ENCODE measurements at places on chromosomes 7 and 10.
A peak's percentile ranks its signal among the peaks of the same experiment; 100 is the strongest.

DNA sequence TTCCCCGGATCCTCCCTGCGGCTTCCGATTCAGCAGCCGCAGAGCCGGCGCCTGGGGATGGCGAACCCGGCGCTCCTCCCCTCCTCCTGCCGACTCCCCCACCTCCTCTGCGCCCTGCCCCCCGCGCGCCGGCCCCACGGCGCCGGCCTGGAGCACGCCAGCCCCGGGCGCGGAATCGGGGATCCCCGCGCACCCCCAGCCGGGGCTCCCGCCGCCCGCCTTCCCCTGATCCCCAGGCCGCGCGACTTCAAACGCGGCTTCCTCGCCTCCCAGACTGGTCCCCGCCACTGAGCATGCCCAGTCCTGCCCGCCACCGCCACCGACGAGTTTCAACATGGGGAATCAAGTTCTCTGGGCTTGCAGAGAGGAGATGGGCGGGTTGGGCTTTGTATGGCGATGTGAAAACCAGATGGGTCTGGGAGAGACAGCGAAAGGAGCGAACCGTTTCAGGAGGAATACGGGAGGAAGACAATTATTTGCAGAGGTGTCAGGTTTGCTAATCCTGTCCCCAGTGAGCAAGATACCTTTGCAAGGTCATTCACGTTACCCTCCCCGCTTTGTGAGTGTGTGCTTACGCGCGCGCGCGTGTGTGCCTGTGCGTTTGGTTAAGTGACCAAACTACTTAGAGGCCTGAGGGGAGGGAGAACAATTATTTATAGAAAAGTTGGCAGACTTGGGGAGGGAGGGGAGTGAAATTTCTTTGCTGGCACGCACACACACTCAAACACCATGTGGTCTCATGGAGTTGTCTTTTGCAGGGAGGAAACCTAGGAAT is at the start of gene PANK1:
TSS of gene PANK1 (minus strand) at position 276 of the 775 bp plus-strand sequence. CDS start 351 bp downstream, outside the sequence.
- peak; percentile 93 for DNase-seq

DNA sequence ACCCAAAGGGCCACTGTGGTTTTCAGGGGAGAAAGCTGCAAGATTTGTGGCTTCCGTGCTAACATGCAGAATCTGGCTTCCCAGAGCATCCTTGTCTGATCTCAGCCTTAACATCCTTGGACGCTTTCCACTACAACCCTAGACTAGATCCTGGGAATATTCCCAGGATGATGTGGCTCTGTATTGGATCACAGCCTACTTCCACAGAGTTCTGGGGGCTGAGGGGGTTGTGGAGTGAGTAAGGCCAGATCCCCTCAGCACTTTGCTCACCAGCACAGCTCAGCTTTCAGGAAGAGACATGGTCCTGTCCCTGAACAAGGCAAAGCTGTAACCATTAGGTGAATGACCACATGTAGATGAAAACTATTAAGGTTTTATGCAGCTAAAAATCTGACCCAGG is 241.3 kb upstream of the MYO3A start:
- DNase-seq: no peak

DNA sequence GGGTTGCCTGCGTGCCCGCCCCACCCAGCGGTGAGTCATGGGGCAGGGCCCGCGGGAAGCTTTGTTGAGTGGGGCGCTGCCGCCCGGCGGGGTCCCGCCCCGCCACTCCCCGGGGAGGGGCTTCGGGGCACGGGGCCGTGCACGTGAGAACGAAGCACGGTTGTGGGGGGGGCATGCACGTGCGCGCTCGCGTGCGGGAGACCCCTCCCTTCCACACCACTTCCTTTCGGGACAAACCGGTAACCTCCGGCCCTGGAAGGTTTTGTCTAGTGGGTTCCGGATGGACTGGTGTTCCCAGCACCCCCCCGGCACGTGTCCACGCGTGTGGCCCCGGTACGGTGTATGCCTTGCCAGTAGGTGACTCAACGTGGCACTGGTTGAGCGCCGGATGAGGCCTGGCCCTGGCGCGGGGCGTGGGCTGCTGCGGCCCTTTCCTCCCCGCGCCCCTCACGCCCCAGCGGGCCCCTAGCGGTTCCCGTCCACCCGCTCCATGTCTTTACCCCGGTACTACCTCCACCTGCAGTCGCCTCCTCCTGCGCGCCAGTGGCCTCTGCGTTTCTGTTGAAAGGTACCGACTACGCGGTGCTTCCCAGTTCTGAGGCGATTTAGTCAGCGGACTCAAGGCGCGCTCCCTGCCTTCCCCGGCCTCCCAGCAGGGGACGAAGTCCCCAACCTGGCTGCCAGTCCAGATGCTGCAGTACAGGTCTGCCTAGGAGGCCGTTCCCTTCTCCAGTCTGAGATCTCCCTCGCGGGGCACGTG is 3.1 kb downstream of the ADIRF start:
- DNase-seq: peak; percentile 79

DNA sequence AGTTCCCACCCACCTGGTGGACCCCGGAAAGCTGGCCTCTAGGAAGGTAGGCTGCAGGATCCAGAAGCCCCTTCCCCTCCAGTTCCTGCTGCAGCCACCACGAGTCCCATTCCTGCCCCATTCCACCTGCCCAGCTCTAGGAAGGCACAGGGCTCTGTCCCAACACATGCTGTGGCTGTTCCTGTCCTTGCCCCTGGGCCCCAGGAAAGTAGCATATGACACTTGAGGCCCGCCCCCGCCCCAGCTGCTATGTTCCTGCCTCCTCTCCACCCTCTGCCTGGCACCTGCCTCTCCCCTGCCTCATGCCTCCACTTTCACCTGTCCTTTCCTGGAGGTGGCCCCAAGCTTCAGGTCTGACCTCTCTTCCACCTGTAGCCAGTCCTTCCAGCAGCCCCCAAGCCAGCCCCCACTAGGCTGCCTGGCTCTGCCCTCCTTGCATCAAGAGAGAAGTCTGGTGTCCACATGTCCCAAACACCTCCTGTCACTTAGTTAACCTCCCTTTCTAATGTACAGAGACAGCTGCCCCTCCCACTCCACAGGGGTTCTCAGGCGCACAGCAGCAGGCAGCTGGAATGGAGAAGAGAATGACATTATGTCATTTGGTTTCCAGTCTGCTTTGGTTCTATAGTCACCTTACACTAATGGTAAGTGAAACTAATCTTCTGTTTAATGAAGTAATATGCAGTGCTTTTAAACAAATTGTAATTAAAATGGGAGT is 22.7 kb downstream of the YKT6 start:
- no peak for DNase-seq

DNA sequence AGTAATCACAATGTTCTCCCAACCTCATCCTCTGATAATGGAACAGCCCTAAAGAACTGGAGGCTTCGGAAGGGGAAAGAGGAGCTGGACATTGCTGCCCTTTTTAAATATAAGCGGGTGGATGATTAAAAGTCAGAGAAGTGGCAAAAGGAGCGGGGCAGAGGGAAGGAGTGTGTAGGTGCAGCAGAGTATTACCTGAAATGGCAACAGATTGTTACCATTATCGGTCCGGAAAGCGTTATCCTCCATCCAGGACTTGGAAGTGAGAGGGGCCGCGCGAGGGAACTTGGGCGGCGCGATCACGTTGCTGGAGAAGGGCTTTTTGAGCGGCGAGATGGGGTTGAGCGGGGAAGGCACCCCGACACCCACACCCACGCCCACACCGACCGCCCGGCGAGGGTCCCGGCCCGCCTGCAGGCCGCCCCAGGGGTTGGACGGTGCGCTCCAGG is 51.7 kb downstream of the CPEB3 start:
- no peak for DNase-seq

- no peak for DNase-seq
Observed at GRCh38 chr10:35545878-35546590, 59.1 kb upstream of the GJD4 start.

DNA sequence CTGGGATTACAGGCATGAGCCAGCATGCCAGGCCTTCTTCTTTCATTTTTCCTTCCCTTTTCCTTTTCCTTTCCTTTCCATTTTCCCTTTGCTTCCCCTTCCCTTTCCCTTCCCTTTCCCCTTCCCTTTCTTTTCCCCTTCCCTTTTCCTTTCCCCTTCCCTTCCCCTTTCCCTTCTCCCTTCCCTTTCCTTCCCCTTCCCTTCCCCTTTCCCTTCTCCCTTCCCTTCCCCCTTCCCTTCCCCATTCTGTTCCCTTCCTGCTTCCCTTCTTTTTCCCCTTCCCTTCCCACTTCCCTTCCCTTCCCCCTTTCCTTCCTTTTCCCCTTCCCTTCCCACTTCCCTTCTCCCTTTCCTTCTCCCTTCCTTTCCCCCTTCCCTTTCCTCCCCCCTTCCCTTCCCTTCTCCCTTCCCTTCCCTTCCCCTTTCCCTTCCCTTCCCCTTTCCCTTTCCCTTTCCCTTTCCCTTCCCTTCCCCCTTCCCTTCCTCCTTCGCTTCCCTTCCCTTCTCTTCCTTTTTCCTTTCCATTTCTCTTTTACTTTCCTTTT is 712.2 kb upstream of the POM121L12 start:
- no peak for DNase-seq

DNA sequence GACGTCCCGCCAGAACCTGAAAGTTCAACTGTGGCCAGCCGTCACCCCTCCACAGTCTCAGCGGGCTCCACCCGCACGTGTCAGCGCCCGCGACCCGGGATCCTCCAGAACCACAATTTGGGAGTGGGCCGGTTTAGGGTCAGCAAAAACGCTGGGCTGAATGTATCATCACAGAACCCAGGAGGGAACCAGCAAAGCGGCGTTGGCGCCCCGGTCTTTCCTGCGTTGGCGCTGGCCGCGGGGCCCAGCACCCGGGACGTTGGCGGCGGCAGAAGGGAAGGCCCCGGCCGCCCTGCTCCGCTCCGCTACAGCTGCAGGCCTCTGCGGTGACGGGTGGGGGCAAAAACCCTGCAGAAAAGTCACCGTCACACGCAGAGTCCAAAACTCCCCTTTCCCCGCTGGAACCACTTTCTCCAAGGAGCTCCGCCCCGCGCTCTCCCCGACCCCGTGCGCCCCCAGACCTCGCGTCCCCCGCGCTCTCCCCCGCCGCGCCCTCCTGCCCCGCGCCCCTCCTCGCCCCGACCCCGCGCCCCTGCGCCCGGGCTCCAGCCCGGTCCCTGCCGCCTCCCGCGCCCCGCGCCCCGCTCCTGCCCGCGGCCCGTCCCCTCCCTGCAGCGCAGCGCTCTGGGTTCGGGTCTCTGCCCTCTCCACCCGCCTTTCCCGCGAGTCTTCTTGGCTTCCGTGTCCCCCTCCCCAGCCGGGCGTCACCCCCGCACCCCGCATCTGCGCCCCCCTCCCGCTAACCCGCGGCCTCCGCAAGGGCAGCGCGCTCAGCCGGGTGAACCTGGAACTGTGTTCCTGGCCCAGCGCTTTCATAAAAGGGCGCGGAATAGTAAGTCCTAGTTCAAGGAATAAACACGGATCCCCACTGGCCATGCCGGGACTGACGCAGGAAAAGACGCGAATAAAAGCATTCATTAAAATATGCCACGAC is 24.0 kb upstream of the RNF32 start:
- no peak for DNase-seq

DNA sequence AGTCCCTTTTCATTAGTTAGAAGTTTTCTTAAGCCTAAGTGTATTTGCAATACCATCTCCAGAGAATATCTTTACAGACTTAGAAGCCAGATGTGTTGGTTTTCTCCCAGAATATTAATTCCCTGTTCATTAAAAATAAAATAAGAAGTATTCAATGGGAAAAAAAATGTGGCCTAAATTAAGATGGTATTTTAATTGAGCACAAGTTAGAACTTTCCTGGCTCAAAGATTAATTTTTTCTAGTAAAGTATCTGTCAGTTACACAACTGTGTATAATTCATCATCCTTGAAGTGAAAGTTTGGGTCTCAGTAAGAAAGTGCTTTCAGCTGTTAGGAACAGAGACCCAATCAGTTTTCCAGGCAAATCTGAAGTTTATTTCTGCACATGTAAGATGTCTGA is 1179.5 kb upstream of the C7orf33 start:
- no peak for DNase-seq

DNA sequence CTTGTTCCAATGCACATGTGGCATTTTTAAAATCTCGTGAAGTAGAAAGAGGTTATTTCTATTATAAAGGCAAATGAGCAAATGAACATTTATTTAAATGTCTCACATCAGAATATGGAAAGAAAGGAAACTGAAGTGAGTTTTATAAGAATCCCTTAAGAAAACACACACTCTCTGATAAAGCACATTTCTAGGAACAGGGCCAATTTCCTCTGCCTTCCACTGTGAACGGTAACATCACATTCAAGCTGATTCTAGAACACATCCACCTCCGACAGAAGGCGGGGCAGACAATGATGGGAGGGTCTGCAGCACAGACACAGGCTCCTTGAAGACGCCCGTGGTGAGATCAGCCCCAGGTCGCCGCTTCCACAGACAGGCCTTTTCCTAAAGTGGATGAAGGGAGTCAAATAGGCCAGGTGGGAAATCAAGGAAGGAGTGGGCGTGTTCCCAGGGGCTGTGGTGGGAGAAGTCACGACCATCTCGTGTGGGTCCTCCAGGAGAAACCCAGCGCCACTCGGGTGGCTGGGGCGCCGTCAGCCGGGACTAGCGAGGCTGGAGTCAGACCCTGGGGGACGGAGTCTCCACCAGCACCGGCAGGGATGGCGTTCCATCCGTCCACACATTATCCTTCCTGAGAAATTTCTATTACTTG is 31.1 kb downstream of the PITRM1 start:
- no peak for DNase-seq

GRCh38 chr10:20670579-20670978 is 226.5 kb downstream of the NEBL start:
- no peak for DNase-seq

GRCh38 chr10:110642204-110643034 is 1.7 kb upstream of the RBM20 start:
- no peak for DNase-seq

DNA sequence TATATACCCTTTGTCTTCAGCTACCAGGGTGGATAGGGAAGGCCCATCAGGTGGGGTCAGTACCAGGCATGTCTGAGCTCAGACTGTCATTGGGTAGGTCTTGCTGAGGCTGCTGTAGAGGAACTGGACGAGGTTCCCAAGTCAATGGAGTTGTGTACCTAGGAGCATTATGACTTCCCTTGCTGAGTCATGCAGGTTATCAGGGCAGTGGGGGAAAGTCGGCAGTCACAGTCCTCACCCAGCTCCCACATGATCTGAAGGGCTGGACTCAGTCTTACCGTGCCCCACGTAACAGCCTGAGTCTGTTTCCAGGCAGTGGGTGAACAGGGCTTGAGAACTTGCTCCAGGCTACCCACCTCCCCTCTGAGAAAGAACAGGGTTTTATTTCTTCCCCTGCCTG is 260.8 kb upstream of the COBL start:
- DNase-seq: no peak

DNA sequence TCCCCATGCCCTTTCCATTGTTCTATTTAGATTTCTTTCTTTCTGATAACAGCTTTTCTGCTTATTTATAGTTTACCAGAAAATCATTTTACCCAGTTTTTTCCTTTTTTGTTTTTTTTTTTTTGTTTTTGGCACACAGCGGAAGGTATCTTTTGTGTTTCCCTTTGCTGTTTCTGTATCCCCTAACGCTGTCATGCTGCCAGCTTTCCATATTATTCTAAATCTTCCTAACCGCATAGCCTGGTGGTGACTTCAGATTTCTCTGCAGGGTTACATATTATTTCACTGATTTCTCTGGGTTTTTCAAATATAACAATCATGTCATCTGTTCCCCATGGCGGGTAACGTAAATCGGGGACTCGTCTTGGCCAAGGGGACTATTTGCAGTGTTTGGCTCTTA is 4.0 kb upstream of the SLC29A4 start:
- DNase-seq: no peak

All from ecto neural progenitor cell (in vitro differentiated cells).